Renal cortical epithelial cell (primary cell): ENCODE measurements at places on chromosomes 6 and 20.

GRCh38 chr6:126945812-126946360, 172.6 kb upstream of the RSPO3 start:
- DNase-seq, result no peak

GRCh38 chr6:117414770-117415169, 11.0 kb downstream of the ROS1 start:
- peak; percentile 22 for DNase-seq

DNA sequence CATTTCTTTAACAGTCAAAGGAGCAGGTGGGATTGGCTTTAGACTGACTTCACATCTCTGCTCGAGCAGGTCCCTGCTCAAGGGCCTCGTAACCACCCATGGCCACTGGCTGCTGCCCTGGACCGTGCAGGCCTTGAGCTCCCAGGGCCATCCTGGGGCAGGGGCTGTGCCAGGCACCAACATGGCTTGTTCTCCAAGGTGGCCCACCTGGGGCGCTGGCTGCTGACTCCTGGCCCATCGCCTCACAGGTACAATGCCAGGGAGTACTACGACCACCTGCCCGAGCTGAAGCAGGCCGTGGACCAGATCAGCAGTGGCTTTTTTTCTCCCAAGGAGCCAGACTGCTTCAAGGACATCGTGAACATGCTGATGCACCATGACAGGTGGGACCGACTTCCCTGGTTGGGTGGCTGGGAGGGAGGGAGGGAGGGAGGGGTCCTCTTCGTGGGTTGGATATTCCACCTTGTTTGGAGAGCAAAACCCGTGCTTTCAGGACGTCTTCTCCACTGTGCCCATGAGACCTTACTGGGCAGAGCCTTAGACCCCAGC, 46.1 kb downstream of the PYGB start:
- no peak for DNase-seq

- DNase-seq, result no peak
These were observed 15.4 kb downstream of the TAAR1 start for GRCh38 chr6:132643547-132643946.

DNA sequence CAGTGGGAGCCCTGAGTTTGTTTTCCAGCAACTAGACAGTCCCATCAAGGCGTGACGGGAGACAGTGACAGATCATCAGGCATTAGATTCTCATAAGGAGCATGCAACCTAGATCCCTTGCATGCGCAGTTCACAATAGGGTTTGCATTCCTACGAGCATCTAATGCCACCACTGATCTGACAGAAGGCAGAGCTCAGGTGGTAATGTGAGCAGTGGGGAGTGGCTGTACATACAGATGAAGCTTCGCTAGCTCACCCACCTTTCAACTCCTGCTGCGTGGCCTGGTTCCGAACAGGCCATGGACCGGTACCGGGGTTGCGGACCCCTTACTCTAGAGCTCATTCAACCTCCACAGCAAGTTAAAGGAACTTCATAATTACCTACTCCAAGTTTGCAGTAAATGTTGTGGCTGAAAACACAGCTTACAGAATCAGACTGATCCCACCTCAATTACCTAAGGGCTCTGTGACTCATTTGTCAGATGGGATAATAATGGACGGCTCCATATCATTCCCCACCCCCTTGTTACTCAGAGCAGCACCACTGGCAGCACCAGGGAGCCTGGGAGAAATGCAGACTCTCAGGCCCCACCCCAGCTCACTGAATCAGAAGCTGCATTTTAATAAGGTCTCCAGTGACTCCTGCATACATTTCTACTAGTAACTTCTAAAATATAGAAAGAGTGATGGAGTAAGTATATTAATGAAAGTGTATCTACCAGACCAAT, 15.7 kb downstream of the PXMP4 start:
- peak; percentile 47 for DNase-seq

GRCh38 chr6:119311514-119312142, 37.9 kb downstream of the MAN1A1 start:
- no peak for DNase-seq

DNA sequence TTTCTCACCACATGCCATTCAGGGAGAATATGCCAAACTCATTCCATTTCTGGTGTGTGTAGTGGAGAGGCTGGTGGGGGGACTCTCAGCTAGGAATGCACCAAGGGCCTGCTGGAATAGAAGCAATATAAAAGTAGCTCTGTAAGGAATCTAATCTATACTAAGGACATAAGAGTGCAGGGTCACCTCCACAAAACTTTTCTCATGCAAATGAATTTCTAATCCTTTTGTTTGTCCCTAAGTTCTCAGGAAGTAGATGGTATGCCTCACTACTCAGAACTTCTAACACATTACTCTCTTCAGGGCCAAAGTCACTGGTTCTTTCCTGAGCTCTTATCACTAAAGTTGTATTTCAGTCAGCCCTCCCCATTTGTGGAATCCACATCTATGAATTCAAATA, 427.2 kb downstream of the C6orf118 start:
- no peak for DNase-seq

DNA sequence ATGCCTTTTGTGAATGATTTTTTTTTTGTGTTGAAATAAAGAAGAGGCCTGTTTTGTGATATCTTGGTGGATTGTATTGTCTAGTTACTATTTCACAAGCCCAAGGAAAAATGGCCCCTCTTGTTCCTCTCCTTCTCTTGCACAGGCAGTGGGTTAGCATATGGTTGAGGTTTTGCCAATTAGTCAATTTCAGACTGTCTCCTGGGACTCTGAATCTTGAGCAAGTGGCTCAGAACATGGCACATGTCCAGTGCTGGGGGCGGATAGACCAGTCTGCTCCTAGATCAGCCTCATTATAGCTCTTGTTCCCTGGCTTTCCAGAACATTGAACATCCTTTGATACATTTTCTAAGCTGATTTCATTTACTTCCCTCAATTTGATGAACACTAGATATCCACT, 589.2 kb downstream of the PHF3 start:
- DNase-seq, result no peak

DNA sequence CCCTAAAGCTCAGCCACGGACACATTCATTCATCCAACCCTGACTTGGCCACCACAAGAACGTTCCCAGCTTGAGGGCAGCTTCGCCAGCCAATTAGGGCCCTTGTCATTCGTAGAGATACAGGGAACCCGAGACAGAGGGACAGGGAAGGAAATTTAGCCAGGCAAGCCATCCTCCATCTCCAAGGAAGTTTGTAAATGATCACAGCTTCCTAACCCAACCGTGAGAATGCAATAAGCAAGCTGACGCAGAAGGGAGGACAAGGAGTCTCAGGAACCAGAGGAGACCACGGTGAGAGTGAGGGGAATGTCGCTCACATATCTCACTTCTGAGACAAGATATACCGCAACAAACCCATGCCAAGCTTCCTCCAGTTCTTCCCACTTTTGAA, 1.4 kb downstream of the TRAM2 start:
- DNase-seq, result no peak

DNA sequence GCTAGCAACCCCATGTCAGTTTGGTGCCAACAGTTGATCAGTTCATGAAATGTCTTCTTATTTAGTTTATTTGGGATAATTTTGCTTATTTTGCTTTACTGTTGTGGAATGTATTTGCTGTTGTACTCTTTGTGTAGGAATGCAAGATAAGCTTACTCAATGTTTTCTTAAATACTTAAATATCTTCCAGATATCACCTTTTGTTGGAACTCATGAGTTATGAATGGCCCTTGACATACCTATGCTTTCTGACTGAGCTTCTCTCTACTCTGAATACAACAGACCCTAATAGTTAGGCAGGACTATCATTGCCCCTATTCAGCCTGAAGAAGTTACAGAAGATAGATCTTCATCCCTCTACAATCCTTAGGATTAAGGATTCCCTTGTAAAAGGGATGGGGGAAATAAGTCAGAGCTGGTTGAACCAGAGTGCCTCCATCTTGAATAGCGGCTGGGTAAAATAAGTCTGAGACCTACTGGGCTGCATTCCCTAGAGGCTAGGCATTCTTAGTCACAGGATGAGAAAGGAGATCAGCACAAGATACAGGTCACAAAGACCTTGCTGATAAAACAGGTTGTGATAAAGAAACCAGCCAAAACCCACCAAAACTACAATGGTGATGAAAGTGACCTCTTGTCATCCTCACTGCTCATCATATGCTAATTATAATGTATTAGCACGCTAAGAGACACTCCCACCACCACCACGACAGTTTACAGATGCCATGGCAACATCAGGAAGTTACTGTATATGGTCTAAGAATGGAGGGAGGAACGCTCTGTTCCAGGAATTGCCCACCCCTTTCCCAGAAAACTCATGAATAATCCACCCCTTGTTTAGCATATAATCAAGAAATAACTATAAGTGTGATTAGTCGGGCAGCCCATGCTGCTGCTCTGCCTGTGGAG, 196.9 kb downstream of the AKAP7 start:
- DNase-seq, result no peak

- DNase-seq, result no peak
These were observed 52.9 kb downstream of the TTI1 start for GRCh38 chr20:37980383-37980782.

GRCh38 chr20:24158281-24158680, 169.7 kb upstream of the GGTLC1 start:
- DNase-seq, result no peak

DNA sequence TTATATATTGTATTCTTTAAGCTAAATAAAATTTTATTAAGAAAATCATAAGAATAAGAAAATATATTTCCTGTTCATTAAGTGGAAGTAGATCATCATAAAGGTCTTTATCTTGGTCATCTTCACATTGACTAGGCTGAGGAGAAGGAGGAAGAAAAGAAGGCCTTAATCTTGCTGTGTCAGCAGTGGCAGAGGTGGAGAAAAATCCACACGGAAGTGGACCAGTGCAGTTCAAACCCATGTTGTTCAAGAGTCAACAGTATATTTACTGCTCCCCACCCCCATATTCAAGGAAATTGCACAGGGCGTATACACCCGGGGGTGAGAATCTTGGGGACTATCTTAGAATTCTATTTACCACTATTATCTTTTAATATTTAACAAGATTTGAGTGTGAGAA, 178.6 kb upstream of the SCGN start:
- no peak for DNase-seq

GRCh38 chr6:42137194-42137753, 5.1 kb downstream of the C6orf132 start:
- peak; percentile 57 for DNase-seq

DNA sequence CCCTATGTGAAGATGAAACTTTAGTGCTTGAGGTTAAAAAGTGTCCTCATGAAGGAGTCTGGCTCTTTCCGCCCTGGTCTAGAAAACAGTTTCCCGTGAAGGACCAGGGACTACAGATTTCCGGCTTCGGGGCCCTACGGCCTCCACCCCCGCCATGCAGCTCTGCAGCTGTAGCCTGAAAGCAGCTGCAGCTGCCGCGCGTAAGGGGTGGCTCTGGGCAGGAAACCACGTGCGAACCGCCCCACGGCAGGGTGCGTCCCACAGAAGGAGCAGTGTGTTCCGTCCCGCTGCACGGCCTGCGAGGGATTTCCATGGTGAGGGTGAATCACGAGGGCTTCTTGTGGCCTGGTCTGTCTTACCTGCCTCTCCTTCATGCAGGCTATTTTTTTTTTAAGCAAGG, 117.0 kb downstream of the ERMARD start:
- no peak for DNase-seq

GRCh38 chr6:112296122-112296521, 41.8 kb upstream of the LAMA4 start:
- peak; percentile 63 for DNase-seq

DNA sequence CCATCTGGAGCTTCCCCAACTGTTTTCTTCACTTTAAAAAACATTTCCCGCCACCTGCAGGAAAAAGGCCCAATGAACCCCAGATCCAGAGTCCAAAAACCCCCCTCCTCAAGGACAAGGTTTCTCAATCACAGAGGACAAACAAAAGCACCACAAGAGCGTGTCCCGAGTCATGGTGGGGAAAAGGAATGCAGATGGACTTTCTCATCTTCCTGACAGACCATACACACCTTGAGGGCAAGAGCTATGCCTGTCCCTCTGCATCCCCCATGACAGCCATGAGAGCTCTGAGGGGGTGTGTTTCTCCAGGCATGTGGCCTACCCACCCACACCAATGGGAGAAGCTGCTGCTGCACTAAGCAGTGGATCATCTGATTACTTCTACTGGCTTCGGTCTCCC, 9.0 kb downstream of the PEX6 start:
- DNase-seq, result no peak

GRCh38 chr20:48180024-48180423, 394.7 kb upstream of the SULF2 start:
- peak; percentile 52 for DNase-seq

DNA sequence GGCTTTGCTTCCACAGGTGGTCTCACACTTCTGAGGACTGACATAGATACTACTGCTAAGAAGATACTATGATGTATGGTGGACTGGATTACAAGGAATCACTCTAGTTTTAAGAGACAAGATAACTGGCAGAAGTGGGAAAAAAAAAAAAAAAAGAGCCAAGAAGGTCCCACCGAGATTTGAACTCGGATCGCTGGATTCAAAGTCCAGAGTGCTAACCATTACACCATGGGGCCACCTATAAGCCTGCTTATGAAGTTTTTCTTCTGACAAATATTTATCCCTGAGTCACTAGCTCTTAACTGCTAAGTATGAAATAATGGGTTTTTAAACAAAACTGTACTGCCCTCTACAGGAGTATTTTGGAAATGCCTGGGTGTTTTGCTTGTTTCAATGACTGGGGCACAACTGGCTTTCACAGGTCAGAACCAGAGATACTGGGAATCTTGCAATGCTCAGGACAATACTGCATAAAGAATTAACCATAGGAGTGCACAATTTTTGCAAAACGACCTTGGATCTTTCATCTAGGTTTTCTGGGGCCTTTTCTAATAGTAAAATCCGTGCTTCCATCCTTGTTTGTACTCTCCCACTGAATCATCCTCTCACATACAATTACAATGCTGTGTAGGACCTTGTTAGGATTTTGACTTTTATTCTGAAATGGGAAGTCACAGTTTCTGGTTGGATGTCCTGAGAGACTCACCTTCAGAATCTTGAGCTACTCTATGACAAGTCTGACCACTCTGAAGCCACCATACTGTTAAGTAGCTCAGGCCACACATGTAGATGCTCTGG, 116.3 kb downstream of the OR2B2 start:
- DNase-seq, result peak; percentile 94

DNA sequence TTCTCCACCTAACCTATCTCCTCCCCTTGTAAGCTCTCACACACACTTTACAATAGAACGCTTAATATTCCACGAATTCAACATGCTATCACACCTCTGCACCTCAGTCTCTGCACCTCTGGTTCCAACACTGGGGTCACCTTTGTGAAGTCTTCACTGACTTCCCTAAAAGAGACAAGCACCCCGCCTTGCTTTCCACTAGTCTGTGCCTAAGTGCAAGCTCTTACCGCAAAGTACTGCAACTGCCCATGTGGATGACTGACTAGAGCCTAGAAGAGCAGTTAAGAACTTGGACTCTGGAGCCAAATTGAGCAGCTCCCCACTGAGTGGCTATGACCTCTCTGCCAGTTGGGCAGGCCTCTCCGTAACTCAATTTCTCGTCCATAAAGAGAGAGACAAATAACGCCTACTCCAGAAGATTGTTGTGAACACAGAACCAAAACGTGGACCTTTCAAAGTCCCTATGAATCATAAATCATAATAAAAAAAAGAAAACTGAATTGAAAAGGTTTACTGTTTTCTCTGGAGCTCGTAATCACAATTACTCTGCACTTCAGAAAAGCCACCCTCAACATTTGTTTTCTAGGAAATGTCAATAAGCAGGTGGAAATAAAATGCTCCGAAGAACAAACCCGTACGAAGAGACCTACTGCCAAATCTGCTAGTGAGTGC, 1.2 kb downstream of the IFNGR1 start:
- DNase-seq, result peak; percentile 69

GRCh38 chr6:16854986-16855385, 93.7 kb upstream of the ATXN1 start:
- peak; percentile 66 for DNase-seq
